GM23338 (cell line): ENCODE measurements at places on chromosomes 16 and 17.

GRCh38 chr17:179066-179432 is 2.4 kb downstream of the DOC2B start:
- H3K4me1 ChIP-seq: peaks cover 7% of the 10 kb centered on the region
- H3K4me3 ChIP-seq: no peak overlapping the region
- no peaks in the 10 kb centered on the region for H3K36me3 ChIP-seq
- no peak overlapping the region for H3K27ac ChIP-seq
- H3K27me3 ChIP-seq: peaks cover 42% of the 10 kb centered on the region

GRCh38 chr16:51734220-51734619 is 583.1 kb upstream of the SALL1 start:
- no peak for DNase-seq
- H3K27me3 ChIP-seq: no peaks in the 10 kb centered on the region
- peaks cover 16% of the 10 kb centered on the region for H3K4me1 ChIP-seq

- H3K4me1 ChIP-seq: no peaks in the 10 kb centered on the region
- no peaks in the 10 kb centered on the region for H3K36me3 ChIP-seq
- no peak overlapping the region for H3K4me3 ChIP-seq
- no peak overlapping the region for H3K27ac ChIP-seq
- no peaks in the 10 kb centered on the region for H3K27me3 ChIP-seq
Measured at GRCh38 chr16:83508295-83508694, 299.5 kb upstream of the HSBP1 start.

DNA sequence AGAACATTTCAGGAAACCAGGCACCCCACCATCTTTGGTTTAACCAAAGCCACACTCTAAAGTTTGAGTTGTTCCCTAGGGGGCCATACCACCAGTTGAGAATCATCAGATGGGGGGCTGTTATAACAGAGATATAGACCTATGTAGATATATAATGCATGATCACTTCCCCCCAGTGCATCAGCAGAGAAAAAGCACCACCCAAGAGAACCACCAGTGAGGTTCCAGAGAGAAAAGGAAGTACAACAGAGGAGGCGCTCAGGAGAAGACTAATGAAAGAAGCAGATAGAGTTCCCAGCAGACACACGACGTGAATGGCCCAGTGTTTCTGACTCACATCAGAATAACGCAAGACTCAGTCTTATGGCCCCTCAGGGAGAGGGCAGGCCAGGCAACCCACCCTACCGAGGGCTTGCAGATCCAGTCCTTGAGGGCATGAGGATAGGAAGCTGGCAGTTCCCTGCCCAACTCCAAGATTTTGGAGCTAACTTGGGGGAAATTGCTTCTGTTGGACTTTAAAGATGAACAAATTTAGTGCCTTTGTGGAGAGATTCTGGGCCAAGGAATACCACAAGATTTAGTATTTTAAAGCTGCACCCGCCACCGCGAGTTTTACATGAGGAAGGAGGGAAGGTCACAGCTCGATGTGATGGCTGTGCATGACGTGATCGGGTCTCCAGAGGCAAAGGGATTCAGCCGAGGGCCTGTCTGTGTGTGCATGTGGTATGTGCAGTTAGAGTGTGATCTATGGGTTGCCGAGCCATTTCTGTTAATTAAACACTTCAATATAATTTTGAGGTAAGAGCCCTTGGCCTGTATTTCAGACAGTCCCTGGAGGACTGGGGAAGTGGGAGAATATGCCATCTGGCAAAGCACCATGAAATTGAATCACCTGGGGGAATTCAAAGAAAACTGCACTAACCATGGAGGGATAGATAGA is 53.1 kb downstream of the AIPL1 start:
- H3K36me3 ChIP-seq: no peaks in the 10 kb centered on the region
- no peak overlapping the region for H3K4me3 ChIP-seq
- no peak for DNase-seq
- no peak overlapping the region for H3K27ac ChIP-seq

DNA sequence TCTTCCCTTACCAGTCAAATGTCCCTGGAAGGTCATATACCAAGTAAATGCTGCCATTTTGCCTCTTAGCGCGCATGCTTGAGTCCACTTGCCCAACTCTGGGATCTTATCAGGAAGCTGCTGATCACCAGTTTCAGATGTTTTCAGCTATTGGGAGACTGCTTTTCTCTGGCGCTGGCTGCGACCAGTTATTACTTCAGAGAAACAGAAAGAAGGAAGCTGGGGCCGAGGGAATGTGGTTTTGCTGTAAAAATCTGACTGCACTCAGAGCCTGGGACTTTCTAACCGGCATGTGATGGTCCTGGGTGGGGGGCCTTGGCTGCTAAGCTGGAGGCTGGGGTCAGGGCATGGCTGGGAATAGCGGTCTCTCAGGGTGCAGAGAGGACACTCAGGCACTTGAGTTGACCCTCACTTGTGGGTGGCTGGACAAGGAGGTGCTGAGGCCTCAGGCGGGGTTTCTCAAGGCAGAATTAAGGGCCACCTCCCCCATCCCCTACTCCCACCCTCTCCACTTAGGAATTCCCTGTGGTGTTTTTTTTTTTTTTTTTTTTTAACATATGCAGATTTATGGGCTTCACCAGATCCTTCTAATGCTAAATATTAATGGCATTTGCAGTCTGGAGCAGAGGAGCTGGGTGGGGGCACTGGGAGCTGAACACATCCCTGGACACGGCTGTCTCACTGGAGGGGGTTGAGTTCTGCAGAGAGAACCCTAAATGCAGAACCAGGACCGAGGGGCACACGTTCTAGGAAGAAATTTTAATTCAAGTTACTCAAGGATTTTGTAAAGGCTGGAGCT is 145.8 kb downstream of the CYLD start:
- no peaks in the 10 kb centered on the region for H3K27me3 ChIP-seq
- H3K4me3 ChIP-seq: no peak overlapping the region
- no peak overlapping the region for H3K27ac ChIP-seq
- H3K4me1 ChIP-seq: no peaks in the 10 kb centered on the region
- H3K36me3 ChIP-seq: no peaks in the 10 kb centered on the region

DNA sequence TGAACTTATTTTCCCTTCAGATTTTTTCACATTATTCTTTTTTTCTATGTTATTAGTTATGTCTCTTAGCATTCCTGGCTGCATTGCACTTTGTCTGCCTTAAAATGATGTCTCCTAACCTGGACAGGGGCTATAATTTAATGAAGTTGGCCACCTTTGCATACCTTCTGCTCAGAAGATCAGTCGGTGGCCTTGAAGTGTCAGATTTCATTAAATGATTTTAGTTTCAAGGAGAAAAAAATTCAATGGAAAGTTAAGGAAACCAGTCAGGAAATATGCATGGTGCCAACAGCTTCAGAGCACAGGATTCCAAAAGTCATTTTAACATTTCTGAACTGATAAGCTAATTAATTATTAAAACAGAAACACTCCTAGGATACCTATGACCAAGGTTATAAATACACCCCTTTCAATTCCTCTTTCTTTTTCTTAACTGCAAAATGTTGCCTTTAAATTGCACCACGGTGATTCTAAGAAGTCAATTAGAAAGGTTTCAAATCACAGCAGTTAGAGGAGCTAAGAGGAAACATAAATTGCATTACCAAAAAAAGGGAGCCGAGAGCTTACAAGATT is 533.4 kb downstream of the KCNJ2 start:
- H3K27ac ChIP-seq: no peak overlapping the region
- no peaks in the 10 kb centered on the region for H3K4me1 ChIP-seq
- no peaks in the 10 kb centered on the region for H3K27me3 ChIP-seq
- H3K36me3 ChIP-seq: no peaks in the 10 kb centered on the region

DNA sequence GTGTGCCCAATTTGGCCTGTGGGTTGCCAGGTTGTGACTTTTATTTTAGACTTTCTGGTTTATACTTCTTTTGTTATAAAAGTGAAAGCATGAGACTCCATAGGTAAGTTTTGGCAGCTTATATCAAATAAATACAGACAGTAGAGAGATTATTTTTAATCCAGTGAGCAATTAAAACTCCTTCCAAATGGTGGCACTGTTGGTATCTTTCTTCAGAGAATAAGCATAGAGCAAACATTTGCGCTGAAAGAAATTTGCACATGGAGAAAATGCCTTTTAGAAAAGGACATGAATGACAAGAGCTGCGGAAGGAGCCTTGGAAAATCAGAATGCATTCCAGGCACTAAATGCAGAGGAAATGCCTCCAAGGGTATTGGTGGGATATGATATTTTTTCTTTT is 46.1 kb upstream of the DNAJA2 start:
- H3K36me3 ChIP-seq: no peaks in the 10 kb centered on the region
- no peak overlapping the region for H3K4me3 ChIP-seq
- no peaks in the 10 kb centered on the region for H3K27me3 ChIP-seq
- no peak overlapping the region for H3K27ac ChIP-seq
- no peak for DNase-seq

DNA sequence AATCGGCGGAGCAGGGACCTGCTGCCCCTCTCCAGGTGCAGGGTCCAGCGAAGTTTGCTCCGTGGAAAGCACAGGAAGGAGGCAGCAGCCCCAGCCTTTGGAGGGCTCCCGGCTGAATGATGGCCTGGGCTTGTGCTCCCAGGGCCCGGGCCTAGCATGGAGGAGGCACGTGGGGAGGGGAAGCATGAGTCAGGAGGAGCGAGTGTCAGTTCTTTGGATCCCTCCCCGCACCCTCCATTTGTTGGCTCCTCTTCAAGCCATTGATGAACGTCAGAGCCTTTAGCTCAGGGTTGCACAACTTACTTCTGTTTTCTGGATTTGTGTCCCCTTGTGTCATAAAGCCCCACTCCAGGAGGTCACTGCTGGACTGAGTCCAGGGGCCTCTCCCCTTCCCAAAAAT is 25.8 kb downstream of the TTYH2 start:
- peaks cover 6% of the 10 kb centered on the region; the same call in 1 of the 2 replicates for H3K4me1 ChIP-seq
- no peaks in the 10 kb centered on the region for H3K27me3 ChIP-seq
- H3K36me3 ChIP-seq: no peaks in the 10 kb centered on the region
- DNase-seq: no peak

GRCh38 chr16:70795296-70795912 is 5.6 kb downstream of the VAC14 start:
- H3K27me3 ChIP-seq: no peaks in the 10 kb centered on the region
- peaks cover 19% of the 10 kb centered on the region for H3K4me1 ChIP-seq
- no peak for DNase-seq
- no peak overlapping the region for H3K27ac ChIP-seq
- no peak overlapping the region for H3K4me3 ChIP-seq

GRCh38 chr17:58808609-58809563 is 53.2 kb downstream of the PPM1E start:
- H3K4me1 ChIP-seq: no peaks in the 10 kb centered on the region
- no peaks in the 10 kb centered on the region for H3K27me3 ChIP-seq
- no peaks in the 10 kb centered on the region for H3K36me3 ChIP-seq
- H3K27ac ChIP-seq: no peak overlapping the region

- H3K4me3 ChIP-seq: no peak overlapping the region
- no peaks in the 10 kb centered on the region for H3K4me1 ChIP-seq
- H3K27ac ChIP-seq: no peak overlapping the region
- DNase-seq: no peak
Measured at GRCh38 chr17:49741009-49741691, 22.8 kb downstream of the FAM117A start.

DNA sequence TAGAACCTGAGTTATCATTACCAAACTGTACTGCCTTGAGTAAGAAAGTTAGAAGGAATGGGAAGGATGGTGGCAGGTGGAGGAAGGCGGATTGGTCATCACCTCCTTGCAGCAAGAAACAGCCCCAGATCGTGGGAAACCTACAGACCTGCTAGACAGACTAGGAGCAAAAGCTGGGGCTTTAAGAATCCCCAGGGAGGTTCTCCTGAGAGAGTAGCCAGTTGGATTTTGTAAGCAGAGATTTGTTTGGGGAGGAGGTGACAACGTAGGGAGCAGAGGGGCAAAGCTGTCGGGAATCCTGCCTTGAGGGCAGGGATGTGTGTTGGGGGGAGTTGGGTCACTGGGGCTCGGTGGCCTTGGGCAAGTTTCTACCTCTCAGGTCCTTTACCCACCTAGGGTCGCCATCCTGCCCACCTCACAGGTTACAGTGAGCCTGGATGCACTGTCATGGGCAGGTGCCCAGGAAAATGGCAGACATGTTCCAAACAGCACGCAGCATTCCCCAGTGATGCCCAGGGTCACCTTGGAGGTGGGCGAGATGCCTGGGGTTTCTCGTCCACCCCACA is 49.2 kb upstream of the STH start:
- DNase-seq: no peak
- peaks cover 16% of the 10 kb centered on the region for H3K4me1 ChIP-seq
- H3K27me3 ChIP-seq: peaks cover 13% of the 10 kb centered on the region
- H3K27ac ChIP-seq: no peak overlapping the region

GRCh38 chr17:46061435-46061834 is 62.4 kb downstream of the STH start:
- H3K4me3 ChIP-seq: no peak overlapping the region
- peaks cover 18% of the 10 kb centered on the region for H3K4me1 ChIP-seq
- DNase-seq: peak; percentile 68
- H3K27me3 ChIP-seq: no peaks in the 10 kb centered on the region
- H3K27ac ChIP-seq: no peak overlapping the region

- peak; percentile 95 for DNase-seq
- no peaks in the 10 kb centered on the region for H3K36me3 ChIP-seq
- H3K4me3 ChIP-seq: peak within 1 kb of the TSS; percentile 58
- peaks cover 19% of the 10 kb centered on the region for H3K27me3 ChIP-seq
- H3K4me1 ChIP-seq: peaks cover 30% of the 10 kb centered on the region; the same call in 1 of the 2 replicates
Measured at GRCh38 chr17:50055426-50056216, at the start of gene ITGA3. TSS of gene ITGA3 (plus strand) at chr17:50056110. CDS start at chr17:50056440, 330 bp downstream.

DNA sequence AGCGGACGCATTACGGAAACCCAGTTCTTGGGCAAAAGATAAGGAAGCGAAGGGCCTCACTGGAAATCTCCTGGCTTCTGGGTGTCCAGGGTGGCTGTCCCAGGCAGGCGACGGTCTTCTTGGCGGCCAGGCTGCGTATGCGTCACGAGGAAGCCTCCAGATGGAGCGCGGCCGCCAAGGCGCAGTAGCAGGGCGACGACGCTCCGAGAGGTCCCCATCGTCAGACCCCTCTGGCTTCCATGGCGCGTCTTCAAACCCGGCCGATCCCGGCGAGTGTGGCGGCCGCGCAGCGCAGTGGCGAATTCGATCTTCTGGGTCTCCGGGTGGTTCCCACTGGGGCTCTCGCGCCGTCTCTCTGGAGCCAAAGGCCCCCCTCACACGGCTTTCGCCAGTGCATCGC is 13.8 kb upstream of the ANKRD40CL start:
- DNase-seq: no peak
- H3K4me1 ChIP-seq: no peaks in the 10 kb centered on the region
- no peaks in the 10 kb centered on the region for H3K36me3 ChIP-seq
- no peak overlapping the region for H3K27ac ChIP-seq
- no peak overlapping the region for H3K4me3 ChIP-seq

GRCh38 chr16:30137897-30138296 is 14.9 kb upstream of the MAPK3 start:
- no peaks in the 10 kb centered on the region for H3K27me3 ChIP-seq
- H3K4me3 ChIP-seq: no peak overlapping the region
- H3K36me3 ChIP-seq: no peaks in the 10 kb centered on the region
- no peaks in the 10 kb centered on the region for H3K4me1 ChIP-seq

- H3K27me3 ChIP-seq: no peaks in the 10 kb centered on the region
- H3K27ac ChIP-seq: no peak overlapping the region
- no peak overlapping the region for H3K4me3 ChIP-seq
Measured at GRCh38 chr16:80526418-80527061, 14.3 kb upstream of the DYNLRB2 start.

DNA sequence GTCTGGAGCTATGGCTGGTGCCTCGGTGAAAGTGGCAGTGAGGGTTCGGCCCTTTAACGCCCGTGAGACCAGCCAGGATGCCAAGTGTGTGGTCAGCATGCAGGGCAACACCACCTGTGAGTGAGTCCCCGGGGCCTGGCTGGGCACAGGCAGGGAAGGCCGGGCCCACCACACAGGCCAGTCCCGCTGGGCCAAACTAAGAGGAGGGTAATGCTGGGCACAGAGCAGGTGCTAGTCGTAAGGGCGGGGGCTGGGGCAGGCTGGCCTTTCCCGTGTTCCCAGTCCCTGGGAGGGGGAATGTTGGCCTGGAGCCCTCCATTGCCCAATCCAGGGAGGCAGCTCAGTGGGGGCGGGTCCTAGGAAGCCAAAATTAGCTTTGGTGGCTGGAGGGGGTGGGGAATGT is 2.5 kb downstream of the KIF1C start:
- peaks cover 23% of the 10 kb centered on the region for H3K36me3 ChIP-seq
- peaks cover 19% of the 10 kb centered on the region; the same call in 1 of the 2 replicates for H3K4me1 ChIP-seq
- peak; percentile 23 for DNase-seq
- no peak overlapping the region for H3K27ac ChIP-seq
